Retina (tissue), 1 donor: ENCODE measurements at places on chromosomes 11 and 22.

GRCh38 chr22:29704528-29705285 lies 15.1 kb upstream of the CABP7 start:
- peak; percentile 80 for DNase-seq

DNA sequence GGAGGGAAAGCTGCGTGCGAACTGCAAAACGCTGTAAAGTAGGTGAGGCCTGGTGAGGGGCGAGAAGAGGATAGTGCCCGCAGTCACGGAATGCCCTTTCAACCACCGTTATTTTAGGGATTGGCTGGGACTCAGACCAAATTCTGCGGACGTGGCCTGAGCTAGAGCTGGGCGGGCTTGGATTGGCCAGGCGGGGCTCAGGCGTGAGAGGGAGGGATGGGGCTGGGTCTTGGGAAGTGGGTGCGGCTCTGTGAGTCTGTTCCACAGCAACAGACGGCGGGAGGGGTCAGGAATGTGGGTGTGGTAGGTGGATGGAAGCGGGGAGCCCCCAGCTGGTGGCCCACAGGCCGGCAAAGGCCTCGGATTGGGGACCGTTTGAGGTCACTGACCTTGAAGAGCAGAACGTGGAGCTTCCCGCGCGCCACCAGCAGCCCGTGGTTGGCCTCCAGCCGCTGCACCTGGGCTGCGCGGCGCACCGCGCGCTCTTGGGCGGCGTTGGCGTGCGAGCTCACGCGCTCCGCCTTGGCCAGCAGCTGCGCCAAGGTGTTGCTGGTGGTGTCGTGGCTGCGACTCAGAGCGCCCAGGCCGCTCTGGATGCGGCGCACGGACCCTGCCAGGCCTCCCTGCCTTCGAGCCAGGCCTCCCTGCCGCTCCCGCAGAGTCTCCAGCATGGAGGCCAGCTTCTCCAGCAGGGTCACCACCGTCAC lies 444 bp downstream of the CAVIN3 start:
- DNase-seq = peak; percentile 89

- DNase-seq = no peak
These were observed 1.6 kb upstream of the MAP4K2 start for GRCh38 chr11:64804346-64805210.

- DNase-seq = no peak
These were observed 5.9 kb upstream of the PHF21A start for GRCh38 chr11:46127150-46127638.

DNA sequence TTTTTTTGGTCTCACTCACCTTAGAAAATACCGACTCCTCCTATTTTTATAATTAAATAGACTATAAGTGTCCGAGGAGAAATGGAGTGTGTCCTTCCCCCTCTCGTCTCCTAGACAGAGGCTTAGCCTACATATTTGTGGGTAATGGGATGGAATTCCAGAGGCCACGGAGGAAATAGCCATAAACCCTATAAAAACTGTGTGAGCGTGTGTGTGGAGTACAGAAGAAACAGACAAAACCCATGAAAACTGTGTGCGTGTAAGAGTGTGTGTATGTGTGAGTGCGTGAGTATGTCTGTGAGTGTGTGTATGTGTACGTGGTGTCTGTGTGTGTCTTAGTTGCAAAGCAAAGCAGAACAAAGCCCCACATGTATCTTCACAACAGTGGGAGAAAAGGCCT lies 883.5 kb downstream of the OPCML start:
- no peak for DNase-seq

DNA sequence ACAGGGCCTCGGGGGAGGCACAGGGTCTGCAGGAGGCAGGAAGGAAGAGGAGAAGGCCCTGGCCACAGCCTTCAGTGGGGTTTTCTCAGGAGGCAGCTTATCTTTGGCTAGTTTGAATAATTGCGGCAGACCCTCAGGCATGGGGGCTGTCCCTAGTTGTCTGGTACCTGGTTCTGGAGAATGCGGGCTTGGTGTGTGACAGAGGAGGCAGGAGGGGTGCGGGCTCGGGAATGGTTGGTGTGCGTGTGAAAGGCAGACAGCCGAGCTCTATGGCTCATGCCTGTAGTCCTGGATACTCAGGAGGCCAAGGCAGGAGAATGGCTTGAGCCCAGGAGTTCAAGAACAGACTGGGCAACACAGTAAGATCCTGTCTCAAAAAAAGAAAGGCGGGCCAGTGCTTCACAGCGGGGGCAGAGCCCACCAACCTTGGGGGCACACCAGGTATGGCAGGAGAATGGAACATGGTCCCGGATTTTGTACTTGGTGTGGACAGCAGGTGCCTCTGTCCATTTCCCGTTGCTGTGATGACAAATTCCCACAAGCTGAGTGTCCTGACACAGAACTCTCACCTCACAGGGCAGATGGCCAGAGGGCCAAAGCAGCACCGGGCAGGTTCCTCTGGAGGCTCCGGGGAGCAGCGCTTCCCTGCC lies 640.6 kb downstream of the TBC1D22A start:
- no peak for DNase-seq

DNA sequence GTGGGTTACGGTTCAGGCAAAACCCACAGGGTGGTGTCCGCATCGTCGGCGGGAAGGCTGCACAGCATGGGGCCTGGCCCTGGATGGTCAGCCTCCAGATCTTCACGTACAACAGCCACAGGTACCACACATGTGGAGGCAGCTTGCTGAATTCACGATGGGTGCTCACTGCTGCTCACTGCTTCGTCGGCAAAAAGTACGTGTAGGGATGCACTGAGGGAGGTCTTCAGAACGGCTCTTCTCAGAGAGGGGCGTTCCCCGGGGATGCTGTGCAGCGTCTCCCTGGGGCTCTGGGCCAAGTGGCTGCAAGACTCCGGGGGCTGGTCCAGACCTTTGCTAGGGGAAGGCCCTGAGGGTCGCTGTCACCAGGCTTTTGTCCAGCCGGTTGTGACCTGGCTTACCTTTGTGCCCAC lies 1.3 kb downstream of the ACR start:
- DNase-seq = no peak
